ENCODE measurements at places on chromosomes 2 and 18.

DNA sequence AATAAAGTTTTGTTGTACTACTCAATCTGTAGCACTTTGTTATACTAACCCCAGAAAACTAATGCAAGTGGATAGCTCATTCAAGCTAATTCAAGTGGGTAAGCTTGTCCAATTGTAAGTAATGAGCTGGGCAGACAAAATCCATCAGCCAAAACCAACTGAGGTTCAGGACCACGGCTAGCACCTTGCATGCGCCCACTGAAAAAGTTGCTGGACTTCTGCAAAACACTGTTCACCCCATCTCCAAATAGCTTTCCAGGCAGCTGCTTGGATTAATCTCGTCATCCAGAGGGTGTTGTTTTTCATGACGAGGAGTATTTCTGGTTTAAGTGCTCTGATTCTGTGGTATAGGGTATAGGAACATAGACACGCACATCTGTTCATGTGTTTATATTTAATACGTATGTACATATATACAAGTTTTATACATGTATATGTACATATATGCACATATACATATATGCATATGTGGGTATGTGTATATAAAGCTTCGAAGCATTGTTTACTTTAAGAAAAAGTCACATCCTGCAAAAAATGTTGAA, 307.5 kb downstream of the GALR1 start:
- DNase-seq = peak; percentile 64

- DNase-seq = no peak
Observed at GRCh38 chr2:16973586-16974286, 308.1 kb upstream of the CYRIA start.

GRCh38 chr18:7170292-7170691, 52.7 kb upstream of the LAMA1 start:
- DNase-seq = no peak

DNA sequence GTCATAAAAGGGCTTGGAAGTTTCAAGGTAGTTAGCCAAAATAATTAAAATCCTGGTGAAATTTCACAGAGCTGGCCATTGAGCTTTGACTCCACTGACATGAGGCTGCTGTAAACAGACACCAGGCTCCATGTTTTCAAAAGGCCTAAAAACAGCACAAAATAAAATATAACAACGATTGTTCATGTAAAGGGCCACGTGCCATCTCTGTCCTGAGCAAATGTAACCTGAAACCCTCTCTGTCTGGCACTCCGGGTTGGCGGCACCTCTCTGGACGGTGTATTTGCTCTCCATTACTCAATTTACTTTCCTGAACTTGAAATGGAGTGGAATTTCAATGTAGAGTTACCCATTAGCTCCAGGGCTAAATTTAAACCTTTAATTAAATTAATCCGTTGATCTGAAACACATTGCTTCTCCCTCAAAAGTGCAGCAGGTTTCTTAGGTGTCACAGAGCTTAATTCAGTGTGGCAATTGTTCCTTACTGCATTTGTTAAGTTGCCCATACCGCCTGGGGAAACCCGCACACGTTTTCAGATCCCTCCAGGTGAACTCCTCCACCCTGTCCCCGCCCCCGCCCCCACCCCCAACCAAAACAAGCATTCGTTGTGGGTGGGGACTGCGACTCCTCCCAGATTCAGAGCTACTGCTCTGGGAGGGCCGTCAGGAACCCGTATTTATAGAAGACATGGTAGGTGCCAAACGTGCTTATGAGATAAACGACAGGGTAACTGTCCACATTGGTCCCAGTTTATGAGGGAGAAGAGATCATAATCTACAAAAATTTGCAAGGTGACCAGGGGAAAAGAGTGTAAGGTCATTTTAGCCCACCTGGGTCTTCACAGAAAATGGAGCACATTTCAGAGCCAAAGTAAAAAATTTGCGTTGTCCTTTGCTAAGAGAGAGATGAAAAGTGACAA, 1.2 kb upstream of the CABLES1 start:
- DNase-seq = no peak

- no peak for DNase-seq
Observed at GRCh38 chr18:14781671-14782070, 33.7 kb downstream of the ANKRD30B start.

- peak; percentile 49 for DNase-seq
Observed at GRCh38 chr2:165610591-165611029, 141.1 kb downstream of the CSRNP3 start.

DNA sequence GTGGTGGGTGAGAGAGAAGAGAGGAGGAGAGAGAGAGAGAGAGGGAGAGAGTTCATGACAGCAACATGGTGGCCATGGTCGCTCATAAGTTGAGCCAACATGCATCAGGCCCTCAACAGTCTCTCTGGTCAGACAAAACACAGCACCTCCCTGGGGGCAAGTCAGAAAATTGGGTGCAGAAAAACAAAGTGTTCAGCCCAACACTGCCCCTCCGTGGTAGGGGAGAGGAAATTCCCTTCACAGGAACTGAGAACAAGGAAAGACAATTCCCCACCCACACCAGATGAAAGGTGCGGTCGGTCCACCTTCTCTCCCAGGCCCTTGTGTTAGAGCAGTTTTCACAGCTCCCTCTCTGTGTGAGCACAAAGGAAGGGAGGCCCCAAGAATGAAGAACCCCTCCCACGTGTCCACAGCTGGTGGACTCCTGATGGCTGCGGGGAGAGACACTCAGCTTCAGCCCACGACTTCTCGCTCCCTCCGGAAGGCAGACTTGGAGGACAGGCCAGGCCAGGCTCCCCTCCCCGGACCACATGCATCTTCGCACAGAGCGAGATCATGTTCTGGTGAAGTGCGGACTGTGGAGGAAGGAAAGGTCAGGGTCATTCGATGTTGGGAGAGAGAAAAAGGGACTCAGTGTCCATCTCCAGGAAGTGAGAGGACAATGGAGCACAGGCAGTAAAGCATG, 181.7 kb downstream of the ANAPC1 start:
- peak; percentile 57 for DNase-seq

DNA sequence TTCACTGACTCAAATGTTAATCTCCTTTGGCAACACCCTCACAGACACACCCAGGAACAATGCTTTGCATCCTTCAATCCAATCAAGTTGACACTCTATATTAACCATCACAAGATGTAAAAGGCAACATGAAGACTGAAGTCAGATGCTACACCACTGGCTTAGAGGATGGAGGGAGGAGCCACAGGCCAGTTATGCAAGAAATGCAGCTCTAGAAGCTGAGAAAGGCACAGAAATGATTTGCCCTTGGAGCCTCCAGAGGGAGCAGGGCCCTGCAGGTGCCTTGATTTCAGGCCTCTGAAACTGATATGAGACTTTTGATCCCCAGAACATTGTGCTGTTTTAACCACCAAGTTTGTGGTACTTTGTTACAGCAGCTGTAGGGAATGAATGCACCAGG, 276.3 kb downstream of the KCNS3 start:
- no peak for DNase-seq

DNA sequence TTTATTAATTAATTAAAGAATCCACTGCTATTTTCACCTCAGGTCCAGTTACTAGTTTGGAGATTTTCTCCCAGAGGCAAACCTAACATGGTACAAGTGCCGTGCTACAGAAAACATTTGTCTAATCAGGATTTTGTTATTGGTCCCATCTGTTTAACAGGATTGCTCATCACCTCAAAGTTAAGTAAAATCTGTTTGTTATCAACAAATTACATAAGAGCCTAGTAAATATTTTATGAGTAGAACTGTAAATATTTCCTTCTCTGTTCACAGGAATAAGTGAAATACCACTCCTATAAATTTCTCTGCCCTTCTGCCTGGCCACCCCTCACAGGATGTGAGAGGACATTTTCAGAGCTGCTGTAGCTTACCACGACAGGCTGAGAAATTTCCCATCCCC, 200.2 kb downstream of the RAD51AP2 start:
- no peak for DNase-seq

DNA sequence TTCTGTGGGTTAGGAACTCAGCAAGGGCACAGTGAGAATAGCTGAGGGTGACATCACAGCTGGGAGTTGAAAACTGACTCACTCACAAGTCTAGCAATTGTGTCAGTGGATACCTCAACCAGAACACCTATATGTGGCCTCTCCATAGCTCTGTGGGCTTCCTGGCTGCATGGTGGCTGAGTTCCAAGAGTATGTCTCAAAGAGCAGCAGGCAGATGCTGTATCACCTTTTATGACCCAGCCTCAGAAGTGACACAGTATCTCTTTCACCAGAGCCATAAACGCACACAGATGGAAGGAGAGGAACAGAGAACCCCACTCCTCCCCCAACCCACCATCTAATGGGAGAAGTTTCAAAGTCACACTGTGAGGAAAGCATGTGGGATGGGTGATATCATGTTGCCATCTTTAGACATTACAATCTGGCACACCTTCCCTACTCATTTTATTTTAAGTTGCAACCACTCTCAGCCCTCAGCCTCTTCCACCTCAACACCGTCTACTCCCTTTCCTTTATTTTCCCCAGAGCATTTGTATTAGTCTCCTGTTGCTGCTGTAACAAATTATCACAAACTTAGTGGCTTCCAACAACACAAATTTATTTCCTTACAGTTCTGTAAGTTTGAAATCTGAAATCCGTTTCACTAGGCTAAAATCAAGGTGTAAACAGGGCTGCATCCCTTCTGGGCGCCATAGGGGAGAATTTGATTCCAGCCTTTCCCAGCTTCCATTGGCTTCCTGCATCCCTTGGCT, 134.6 kb upstream of the SPATS2L start:
- DNase-seq = peak; percentile 53

- no peak for DNase-seq
Observed at GRCh38 chr2:234823196-234823876, 128.5 kb upstream of the SH3BP4 start.
